ENCODE measurements at places on chromosomes 3 and 15. TPM values are rescaled to one million over a fixed set of nuclear protein-coding genes. Genes with fewer than 3 reads are reported as not detected.

SLC9C1 gene
- polyA plus RNA-seq, result not detected

MESP1 gene
- 17.5 TPM for polyA plus RNA-seq

GASK1A gene
- 1.9 TPM for polyA plus RNA-seq

CTXN2 gene
- 0.90 TPM for polyA plus RNA-seq

ATR gene
- polyA plus RNA-seq, result 3.4 TPM

GOLGA6B gene
- polyA plus RNA-seq, result not detected

ADPGK gene
- polyA plus RNA-seq, result 19.4 TPM

IFRD2 gene
- 16.7 TPM for polyA plus RNA-seq

CD200R1 gene
- not detected for polyA plus RNA-seq

CLEC3B gene
- polyA plus RNA-seq, result 37.4 TPM

DOCK3 gene
- 8.0 TPM for polyA plus RNA-seq

TF gene
- polyA plus RNA-seq, result 1,472 TPM

ZNF860 gene
- 0.20 TPM for polyA plus RNA-seq

ACTRT3 gene
- 0.37 TPM for polyA plus RNA-seq

INO80 gene
- 6.0 TPM for polyA plus RNA-seq

SPRED1 gene
- 3.8 TPM for polyA plus RNA-seq

TIPIN gene
- polyA plus RNA-seq, result 8.1 TPM

PPP1R14D gene
- polyA plus RNA-seq, result 0.66 TPM

C2CD4B gene
- 0.20 TPM for polyA plus RNA-seq

NCK1 gene
- 12.9 TPM for polyA plus RNA-seq

IFT80 gene
- 4.5 TPM for polyA plus RNA-seq

MCF2L2 gene
- 8.1 TPM for polyA plus RNA-seq

ALG1L2 gene
- not detected for polyA plus RNA-seq
